ENCODE measurements at places on chromosomes 1 and 21. TPM values are rescaled to one million over a fixed set of nuclear protein-coding genes. Genes with fewer than 3 reads are reported as not detected.
A peak's percentile ranks its signal among the peaks of the same experiment; 100 is the strongest.

- peak; percentile 25 for DNase-seq
These were observed 16.7 kb downstream of the ALX3 start for GRCh38 chr1:110053552-110054428.

Gene C1orf105
- total RNA-seq: not detected

Gene ST6GALNAC3
- 0.56 TPM for total RNA-seq

DNA sequence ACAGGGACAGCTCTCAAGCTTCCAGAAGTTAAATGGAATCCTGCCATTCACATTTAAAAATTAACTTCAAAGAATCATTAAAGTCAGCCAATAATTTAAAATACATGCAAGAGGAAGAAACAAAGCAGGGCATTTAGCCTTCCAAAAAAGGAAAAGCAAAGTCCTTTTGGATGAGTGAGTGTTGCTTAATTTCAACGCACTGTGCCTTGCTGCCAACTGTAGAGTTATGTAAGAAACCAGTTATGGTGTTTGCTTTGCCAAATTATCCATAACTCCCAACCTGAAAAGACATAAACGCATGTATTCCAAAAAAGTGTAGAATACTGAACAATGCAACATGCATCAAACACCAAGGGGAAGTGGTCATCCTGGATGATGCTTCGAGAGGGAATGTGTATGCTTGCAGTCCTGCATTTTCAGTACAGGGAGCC is 16.1 kb upstream of the KCNE1 start:
- DNase-seq: peak; percentile 51

Gene STRIP1
- 31.4 TPM for total RNA-seq

Gene TDRD5
- not detected for total RNA-seq

Gene AMY2B
- total RNA-seq: 1.1 TPM

- DNase-seq: no peak
These were observed 105.5 kb downstream of the LRIG2 start for GRCh38 chr1:113178522-113178921.

Gene GNG12
- 132 TPM for total RNA-seq

GRCh38 chr1:93649231-93649630 is 32.4 kb downstream of the BCAR3 start:
- DNase-seq: peak; percentile 27

Gene ATP6V1G3
- total RNA-seq: not detected

GRCh38 chr1:38117444-38117887 is 70.9 kb upstream of the POU3F1 start:
- DNase-seq: no peak

- no peak for DNase-seq
These were observed 36.6 kb downstream of the BMP8A start for GRCh38 chr1:39528082-39528481.

- no peak for DNase-seq
These were observed 18.4 kb downstream of the EXTL2 start for GRCh38 chr1:100876291-100876690.

Gene HOOK1
- not detected for total RNA-seq

Gene TMEM125
- under 0.01 TPM for total RNA-seq

DNA sequence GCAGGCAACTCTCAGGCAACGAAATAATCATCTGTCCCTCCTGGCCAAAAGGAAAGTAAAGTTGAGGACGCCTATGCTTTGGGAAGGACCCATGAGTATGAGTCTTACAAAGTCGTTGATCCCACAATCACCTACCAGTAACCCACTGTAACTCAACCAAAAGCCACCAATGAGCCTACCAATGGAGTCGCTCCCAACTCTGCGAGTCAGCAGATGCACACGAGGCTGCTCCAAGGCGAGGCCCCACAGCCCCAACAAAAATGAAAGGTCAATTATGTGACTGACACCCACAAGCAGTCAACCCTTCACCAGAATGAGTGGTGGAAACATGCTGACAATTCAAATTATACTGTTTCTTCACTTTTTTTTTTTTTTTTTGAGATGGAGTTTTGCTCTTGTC is 12.0 kb downstream of the SETD4 start:
- DNase-seq: no peak

Gene S100A3
- 2.9 TPM for total RNA-seq

- no peak for DNase-seq
These were observed 117.2 kb downstream of the MATN1 start for GRCh38 chr1:30606166-30606565.

DNA sequence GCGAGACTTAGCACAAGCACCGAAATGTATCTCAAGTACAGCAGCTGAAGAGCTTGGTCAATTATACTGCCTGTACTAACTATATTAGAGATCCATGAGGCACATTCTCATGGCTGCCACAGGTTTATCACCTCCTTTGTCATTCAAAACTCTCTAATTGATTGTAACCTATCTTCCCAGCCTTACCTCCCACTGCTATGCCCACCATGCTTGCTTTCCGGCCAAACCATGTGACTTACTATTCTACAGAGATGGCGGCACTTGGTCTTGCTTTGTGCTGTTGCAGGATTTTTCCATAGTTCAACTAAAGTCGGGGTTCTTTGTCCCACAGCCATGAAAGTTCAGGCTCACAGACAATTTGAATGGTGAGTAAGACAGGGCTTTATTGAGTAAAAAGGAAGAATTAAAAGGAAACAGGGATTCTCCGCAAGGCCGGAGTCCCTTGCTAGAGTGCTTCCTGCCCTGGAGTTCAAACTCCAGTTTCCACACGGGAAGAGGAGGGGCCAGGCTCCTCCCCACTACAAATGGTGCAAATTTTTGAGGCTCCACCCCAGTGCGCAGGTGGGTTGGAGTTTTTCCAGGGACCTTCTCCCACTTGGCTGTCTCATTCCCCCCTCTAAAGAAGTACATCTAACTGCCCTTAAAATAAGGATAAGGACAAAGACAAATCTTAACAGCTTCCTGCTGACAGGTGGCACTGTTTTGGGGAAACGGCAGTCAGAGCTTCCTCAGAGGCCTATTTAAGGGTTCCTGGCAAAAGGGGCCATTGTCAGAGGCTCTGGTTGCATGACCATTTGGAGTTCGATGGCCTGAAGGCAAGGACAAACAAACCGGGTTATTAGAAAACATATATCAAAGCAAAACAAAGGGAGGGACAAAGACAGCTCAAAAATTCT is 28.7 kb downstream of the FMO2 start:
- DNase-seq: no peak

All from IMR-90 (cell line).